ENCODE measurements at places on chromosomes 7 and 10.
A peak's percentile ranks its signal among the peaks of the same experiment; 100 is the strongest.

DNA sequence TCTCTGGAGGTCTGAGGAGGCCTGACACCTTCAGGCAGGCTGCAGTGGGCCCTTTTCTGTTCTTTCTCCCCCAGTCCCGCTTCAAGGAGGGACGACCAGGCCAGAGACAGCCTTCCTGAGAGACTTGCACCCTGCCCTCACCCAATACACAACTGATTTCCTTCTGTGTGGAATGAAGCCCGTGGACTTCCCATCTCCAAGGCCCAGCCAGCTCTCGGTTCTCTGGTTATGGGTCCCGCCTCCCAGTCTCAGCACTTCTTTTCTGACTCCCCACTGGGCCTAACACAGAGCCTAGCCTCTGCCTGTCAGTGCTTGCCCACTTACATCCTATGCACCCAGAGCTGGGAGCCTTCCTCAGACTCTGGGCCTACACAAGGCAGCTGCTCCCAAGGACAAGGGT, 24.1 kb upstream of the ADCYAP1R1 start:
- no peak for DNase-seq

DNA sequence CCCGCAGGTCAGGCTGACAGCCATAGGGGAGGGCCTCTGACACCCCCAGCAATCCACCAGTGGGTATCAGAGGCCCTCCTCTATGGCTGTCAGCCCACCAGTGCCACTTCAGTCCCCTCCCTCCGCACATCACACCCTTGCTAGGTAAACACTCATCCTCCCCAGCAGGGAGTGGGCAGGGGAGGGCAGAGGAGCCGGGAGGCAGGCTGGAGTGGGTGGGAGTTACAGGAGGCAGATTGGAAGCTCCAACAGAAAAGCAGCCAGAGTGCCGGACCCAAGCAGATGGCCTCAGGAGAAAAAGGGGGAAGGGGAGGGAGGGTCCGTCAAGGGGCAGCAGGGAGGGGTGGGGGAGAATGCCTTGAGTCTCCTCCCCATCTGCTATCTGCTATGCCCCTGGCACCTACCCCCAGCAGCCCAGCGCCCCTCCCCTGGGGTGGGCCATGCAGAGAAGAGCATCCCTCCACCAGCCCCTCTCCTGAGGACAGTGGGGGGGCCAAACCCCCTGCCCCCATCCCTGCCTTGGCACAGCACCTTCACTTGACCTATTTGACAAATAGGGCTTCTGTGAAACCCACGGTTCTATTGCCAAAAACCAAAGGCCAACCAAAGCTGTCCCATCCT, 2.4 kb downstream of the RASGEF1A start:
- DNase-seq, result no peak

- DNase-seq, result no peak
Observed at GRCh38 chr7:16242920-16243319, 178.4 kb downstream of the CRPPA start.

DNA sequence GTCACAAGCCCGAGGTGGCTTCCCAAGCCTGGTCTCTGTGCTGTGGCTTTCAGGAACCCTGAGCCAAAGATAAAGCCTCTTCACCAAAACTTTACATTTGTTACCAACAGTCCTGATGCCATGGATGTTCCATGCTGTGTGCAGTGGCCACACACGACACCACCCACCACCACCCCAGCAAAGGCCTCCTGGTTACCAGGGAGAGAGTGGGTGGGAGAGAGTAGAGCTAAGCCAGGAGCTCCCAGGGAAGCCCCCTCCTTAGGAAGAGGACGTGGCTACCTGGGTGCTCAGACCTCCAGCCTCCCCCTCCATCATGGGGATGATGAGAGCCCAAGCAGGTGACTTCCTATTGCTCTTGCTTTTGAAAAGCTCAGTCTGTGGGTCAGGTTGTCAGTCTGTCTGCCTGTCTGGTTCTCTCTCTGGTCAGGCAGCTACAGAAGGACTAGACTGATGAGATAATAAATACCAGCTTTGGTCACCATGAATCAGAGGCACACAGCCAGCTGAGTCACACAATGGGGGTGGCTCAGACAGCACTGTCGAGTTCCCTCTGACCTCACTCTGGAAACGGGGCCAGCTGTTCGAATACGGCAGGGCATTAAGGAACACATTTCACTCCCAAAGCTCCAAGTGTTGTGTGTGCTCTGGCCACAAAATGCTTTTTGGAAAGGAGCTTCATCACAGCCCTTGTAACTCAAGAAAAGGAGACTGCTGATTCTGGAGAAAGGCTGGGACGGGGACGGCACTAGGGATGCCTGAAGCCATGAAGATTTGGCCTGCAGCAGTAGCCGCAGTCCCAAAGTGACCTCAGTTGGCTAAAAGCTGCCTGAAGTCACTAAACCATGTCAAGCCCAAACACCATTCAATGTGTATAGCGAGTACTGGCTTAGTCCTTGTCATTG, 166.0 kb downstream of the FANK1 start:
- no peak for DNase-seq

DNA sequence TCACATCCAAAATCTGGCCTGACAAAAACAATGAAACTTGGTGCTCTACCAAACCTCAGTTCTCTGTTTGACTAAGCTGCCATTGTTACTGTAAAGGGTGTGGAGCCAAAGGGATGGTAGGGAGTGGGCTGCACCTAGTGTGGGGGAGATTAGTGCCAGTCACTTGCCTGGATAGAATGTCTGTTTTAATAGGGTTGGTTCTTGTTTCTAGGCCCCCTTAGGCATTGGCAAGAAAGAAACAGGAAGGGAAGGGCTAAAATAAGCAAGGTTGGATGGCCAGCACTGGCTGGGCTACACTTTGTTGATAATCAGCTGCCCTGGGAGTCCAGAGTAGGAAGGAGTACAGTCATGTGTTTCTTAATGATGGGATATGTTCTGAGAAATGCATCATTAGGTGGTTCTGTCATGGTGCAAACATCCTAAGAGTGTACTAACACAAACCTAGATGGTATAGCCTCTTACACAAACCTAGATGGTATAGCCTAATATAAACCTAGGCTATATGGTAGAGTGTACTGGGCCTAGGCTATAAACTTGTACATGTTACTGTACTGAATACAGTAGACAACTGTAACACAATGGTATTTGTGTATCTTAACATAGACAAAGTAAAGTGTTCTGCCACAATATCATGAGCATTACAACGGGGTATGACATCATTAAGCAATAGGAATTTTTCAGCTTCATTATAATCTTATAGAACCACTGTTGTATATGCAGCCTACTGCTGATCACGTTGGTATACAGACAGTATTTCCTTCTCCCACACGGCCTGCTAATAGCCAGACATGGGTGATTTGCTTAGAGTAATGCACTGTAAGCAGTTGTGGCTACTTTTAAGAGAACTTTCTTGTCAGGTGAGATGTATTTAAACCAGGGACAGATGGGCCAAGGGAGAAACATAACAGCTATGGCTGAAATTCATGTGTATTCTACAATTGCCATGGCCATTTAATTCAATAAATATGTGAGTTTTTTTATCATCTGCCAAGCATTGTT, 15.4 kb downstream of the BBIP1 start:
- DNase-seq, result no peak

GRCh38 chr7:99955247-99955646, 20.6 kb downstream of the AZGP1 start:
- no peak for DNase-seq

DNA sequence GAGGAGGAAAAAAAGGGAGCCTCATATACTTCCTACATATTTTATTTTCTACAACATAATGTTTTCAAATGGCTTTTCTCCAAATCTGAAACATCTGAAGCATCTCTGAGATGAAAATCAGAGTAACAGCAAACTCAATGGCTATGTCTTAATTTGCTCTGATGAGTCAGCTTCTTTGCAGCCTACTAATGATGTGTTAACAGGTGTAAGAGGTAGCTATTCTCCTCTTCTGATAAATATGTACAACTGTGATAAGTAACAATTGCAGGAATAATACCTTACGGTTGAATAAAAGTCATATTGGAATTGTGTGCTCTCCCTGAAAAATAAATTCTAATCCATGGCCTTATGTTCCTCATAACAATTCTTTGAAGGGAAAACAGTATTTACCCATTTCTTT, 45.2 kb downstream of the GNAT3 start:
- DNase-seq, result no peak

DNA sequence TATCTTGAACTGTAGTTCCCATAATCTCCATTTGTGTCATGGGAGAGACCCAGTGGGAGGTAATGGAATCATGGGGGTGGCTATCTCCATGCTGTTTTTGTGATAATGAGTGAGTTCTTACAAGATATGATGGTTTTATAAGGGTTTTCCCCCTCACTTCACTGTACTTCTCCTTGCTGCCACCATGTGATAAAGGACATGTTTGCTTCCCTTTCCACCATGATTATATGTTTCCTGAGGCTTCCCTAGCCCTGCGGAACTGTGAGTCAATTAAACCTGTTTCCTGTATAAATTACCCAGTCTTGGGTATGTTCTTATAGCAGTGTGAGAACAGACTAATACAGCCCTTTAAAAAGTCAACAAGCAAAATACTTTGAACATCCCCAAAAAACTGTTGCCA, 427.7 kb downstream of the HTR7 start:
- no peak for DNase-seq

GRCh38 chr10:132223156-132223590, 36.4 kb downstream of the DPYSL4 start:
- DNase-seq, result peak; percentile 76

- DNase-seq, result no peak
Observed at GRCh38 chr7:80726666-80727065, 88.2 kb downstream of the CD36 start.

DNA sequence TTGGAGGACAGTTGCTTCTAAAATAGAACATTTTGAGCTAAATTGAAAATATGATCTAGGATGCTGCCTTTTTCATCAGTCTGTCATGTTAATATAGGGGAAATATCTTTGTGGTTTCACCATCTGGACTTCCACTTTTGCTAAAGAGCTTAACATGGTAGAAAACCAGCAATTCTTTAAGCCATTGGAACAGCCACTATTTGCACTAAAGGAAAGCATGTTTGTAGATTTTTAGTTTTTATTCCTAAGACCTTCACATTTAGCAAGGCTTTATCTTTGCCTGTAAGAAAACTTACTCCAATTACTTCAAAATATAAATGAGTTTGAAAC, 291.0 kb downstream of the RNLS start:
- no peak for DNase-seq

DNA sequence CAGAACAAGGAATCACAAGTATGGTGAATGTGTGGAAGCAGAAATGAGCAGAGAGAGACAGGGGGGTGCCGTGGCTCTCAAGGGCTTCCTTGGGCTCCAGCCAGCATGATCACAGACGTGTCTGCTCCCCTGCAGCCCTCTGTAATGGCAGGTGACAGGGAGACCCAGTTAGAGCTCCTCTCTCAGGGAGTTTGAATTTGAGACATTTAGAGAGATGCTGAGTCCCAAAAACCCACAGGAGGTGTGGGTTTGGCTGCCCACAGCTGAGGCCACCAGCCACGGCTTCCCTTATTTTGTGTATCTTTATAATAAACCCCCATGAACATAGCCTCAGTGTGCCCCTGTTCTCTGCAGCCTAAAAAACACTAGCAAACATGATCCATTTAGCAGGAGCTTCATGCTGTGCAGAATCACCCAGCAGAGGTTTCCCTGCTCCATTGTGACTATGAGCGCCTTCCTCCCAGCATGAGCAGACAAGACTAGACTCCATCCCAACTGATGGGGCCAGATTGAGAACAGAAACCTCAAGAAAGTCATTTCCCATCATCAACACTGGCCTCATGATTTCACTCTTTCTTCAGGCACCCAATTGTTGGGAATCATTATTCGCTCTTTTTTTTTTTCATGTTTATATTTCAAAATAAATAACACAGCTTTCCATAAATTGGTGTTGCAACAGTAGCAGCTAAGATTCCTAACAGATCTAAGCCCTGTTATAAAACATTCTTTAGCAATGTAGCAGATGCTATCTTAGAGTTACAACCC, 13.4 kb downstream of the NOD1 start:
- no peak for DNase-seq

DNA sequence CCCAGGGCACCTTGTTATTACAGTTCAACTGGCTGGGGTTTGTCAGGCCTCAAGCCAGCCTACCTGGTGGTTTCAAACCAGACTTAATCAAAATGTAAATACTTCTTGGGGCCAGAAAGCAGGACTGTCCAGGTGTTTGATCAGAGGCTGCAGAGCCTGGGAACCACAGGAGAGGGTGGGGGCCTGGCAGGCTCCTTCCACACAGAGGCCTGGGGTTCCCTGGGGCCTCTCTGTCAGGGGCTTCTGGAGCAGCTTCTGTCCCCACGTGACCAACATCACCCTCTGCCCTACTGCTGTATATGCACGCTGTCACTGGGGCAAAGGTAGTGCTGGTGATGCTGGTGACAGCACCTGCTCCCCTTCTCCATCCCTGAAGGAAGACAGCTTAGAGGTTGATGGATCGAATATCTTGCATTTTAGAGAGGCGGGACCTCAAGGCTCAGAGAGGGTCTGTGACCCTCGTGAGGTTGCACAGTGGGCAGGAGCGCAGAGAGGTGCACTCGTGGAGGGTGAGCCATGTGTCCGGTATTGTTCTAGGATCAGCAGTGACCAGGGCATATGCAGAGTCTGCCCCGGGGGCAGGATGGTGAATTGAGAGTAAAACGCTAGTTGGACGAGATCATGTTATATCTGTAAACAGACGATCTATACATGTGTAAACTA, 95.4 kb downstream of the GRK5 start:
- DNase-seq, result no peak

- no peak for DNase-seq
Observed at GRCh38 chr10:97129666-97130065, 56.1 kb downstream of the SLIT1 start.

DNA sequence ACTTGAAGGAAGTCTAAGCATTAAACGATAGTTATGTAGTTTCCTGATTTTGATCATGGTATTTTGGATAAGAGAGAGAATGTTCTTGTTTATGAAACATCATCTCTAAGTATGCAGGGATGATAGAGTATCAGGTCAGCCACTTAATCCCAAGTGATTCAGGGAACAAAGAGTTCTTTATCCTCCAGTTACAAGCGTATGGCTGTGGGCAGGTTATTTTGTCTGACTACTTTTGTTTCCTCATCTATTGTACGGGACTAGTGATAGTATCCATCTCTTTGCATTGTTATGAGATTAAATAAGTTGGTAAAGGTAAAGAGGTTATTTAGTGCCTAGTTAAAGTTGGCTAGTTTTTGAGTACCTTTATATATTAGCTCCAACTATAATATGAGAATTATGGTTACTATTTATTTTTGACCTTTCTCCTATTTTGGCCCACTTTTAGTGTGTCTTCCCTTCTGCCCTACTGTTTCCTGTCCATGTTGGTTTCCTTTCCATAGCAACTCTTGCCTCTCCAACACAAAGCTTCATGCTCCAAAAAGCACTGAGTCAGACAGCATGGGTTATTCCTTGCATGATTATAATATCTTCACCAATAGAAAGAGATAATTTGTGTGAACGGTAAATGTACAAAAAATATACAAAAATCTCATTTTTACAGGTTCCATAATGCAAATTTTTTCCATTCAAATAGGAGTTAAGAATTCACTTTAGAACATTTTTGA, 65.4 kb downstream of the SP8 start:
- DNase-seq, result no peak

All from CD4-positive, alpha-beta T cell treated with Interleukin-1 beta for 1 hour (primary cell).